ENCODE measurements at places on chromosomes 7 and 10.

GRCh38 chr7:69338144-69338543 lies 260.1 kb upstream of the AUTS2 start:
- DNase-seq: no peak

DNA sequence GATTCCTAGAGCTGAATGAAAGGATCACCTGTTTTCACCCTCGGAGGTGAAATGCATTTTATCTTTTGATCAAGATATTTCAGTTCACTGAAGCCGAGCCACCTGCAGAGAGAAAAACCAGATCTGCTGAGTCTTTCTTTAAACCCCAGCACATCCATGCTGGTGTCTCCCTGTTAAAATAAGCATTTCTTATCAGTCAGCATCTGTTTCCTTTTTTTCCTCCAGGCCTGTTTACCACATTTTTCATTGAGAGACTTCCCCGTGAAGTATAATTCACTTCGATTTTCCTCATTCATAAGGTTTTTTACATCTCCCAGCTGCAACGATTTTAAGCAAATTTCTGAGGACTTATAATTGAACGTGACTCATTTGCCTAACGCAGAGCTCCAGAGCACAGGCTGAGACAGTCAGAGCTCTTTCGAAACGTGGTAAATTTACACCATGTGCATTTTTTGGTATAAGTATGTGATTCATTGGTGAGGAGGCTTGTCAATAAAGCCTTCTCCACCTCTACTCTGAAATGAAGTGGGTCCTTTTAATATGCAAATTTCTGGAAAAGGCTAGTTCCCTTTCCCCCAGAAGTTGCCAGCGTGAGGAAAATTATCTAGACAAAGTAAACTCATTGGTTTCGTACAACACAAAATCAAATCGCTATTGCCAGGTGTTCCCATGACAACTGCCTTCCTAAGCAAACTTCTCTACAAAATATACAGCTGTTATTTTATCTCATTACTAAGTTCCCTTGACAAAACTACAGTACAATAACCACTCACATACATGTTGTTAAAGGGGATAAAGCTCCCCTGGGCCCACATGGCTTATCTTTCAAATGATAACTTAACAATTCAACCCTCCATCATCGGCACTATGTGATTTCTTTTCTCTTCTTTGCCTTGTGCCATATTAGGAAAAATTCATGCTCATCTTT lies 374.8 kb upstream of the AKR1E2 start:
- no peak for DNase-seq

- DNase-seq: no peak
Observed at GRCh38 chr7:154576604-154577003, 426.3 kb downstream of the PAXIP1 start.

DNA sequence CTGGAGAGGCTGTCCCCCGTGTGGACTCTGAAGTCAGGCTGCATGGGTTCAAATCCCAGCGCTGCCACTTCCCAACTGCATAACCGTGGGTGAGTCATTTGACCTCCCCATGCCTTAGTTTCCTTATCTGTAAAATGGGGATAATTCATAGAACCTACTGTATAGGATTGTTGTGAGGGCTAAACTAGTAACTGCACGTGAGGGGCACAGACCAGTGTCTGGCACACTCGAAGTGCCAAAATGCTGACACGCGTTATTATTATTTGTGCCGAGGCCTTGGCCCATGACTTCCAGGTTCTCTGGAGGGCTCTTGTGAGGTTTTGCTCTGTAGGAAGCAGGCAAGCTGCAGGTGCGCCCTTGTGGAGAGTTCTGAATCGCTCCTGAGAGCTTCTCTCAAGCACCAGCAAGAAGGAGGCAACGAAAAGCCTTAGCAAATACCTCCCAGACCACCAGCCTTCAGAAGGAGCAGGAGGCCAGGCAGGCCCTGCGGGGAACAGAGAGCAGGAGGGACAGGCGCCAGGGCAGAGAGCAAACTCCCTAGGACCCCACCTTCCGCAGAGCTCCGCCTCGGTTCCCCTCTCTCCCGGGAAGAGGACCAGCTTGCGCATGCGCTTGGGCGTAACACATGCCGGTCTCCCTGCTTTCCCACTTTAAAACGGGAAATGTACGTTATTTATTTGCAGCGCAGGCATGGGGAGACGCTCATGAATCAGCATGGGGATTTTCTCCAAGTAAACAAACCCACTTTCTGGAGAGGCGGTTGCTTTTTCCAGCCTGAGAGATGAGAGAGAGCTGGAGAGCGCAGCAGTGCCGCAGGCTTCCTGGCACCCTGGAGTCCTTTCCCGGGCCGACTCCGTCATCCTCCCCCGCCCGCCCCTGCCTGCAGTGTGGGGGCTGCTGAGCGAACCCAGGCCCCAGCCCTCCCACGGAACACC lies 39.6 kb downstream of the SORCS3 start:
- DNase-seq: no peak

DNA sequence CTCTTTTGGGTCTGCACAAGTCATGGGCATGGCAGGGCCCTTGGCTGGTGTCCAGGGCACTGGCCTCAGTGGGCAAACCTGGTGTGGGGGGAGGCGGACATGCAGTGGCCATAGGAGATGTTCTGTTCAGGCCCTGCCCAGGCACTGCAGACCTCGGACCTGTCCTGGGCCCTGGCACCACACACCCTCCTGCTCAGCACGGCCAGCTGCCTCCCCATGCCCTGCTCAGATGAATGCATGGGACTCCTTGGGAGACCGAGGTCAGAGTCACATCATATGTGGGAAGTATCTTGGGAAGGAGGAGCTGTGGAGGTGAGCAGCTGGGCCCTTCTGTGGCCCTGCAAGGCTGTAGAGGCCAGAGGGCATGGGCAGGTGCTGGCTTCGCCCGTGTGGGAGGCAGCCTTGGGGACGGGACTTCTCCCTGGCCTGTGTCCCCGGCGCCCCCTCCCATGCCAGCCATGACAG lies 130.8 kb downstream of the VIPR2 start:
- DNase-seq: no peak

- no peak for DNase-seq
Observed at GRCh38 chr10:58638388-58638787, 125.7 kb downstream of the BICC1 start.

DNA sequence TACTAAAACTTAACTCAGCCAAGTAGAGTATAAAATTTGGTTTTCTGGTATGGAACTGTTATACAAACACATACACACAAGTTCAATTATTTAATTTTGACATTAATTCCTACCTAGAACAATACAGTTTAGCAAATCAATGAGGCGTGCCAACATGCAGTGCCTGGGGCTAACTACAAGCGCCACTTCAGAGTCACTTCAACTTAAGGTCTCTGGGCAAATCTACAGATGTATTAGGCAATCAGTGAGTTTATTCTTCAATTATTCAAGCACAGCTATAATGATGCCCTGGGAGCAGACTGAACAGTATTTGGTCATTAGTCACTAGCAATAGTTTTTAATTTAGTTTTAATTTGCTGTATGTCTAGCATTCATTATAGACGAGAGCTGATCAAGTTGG lies 51.6 kb downstream of the HIBADH start:
- DNase-seq: no peak

DNA sequence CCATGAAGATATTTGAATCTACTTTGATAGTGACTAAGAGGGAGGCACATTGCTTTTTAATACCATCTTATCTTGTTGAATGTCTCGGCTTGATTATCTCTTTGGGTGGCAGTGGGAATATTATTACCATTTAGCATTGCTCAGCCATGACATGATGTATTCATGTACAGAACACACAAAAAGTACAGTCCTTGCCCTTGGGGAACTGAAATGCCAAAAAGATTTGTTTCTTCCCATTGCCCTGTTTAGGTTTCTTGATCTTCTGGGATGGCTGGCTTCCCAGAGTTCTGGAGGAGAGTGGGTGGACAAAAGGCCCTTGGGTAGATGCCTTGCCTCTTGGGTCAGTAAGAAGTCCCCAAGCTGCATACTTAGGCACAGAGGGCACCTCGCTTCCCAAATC lies 23.8 kb downstream of the SUFU start:
- DNase-seq: no peak

- DNase-seq: no peak
Observed at GRCh38 chr10:58282615-58283014, 13.7 kb downstream of the CISD1 start.

DNA sequence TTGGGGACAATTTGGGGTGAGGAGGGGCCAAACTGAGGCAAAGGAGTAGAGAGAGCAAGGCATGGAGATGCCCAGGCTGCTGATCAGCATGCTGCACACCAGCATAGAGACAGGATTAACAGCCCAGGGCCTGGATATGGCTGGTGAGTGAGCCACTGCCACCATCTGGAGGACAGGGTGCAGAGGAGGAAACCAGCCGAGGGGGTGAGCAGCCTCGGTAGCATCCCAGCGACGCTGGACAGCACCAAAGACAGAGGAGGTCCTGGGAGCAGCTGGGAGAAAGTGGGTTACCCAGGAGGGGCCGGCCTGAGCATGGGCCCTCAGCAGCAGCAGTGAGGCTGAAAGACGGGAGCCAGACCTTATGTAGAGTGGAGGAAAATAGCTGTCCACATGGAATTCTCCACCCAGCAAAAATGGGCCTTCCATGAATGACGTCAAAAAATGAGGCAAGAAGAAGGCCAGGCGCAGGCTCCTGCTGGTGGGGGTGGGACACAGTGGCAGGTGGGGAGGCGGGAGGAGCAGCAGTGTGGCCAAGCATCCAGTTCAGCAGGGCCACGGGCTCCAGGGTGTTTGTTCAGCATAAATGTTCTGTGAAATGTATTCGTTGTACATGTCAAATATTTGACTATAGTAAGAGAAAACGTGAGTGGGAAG lies 16.7 kb downstream of the RET start:
- DNase-seq: no peak

- DNase-seq: peak; percentile 51
Observed at GRCh38 chr10:89217057-89217990, 10.2 kb upstream of the CH25H start.

DNA sequence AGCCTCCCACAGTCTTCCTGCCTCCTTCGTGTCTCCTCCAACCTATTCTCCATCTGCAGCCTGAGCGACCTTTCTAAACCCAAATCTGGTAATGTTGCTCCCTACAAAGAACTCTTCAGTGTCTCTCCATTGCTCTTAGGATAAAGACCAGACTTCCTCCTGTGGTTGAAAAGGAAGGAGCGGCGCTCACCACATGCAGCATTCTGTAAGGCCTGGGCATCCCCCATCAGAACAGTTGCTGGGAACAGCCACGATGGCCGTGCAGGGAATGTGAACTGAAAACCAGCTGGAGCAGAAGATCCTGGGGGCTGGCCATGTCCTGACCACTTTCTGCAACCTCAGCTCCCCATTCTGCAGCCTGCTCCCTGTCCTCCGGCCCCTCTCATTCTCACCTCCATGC lies 237.8 kb upstream of the ZMIZ1 start:
- DNase-seq: no peak

- no peak for DNase-seq
Observed at GRCh38 chr10:21452203-21452602, 73.3 kb downstream of the SKIDA1 start.

DNA sequence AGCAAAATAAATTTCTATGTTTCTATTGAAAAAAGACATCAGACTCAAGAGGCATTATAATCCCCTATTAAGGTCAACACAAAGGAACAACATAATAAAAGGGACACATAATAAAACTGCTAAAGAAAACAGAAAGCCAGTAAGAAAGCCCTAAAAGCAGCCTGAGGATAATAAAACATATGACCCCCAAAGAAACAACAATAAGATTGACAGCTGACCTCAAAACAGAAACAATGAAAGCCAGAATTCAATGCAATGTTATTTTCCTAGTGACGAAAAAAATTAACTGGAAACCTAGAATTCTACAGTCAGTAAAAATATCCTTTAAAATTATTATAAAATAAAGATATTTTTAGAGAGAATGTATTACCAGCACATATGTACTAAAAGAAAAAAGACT lies 44.9 kb upstream of the FAM171A1 start:
- DNase-seq: no peak
